ENCODE measurements at places on chromosomes 16 and 17.

DNA sequence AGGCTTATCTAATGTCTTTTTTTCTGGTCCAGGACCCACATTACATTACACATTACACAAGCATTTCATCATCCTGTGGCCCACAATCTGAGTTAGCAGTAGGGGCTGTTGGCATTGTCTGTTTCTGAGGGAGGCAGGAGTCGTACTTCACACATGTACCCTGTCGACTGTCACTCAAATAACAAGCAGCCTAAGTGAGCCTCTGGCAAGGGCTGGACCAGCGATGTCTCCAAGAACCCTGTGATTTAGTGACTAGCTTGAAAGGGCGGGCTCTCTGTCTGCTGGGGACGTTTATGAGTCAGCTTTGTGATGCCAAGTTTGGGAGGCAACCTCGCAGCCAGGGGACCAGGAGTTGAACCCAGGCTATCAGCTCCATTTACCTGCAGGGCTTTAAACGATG is 251.4 kb downstream of the HS3ST3B1 start:
- DNase-seq, result no peak

- DNase-seq, result no peak
These were observed 4.4 kb downstream of the CHD9NB start for GRCh38 chr16:53048139-53048915.

GRCh38 chr17:27667656-27668487 is 36.9 kb downstream of the LGALS9 start:
- no peak for DNase-seq

GRCh38 chr17:28494445-28495188 is 11.5 kb upstream of the FOXN1 start:
- peak; percentile 62 for DNase-seq

GRCh38 chr16:71792176-71792575 is 16.5 kb downstream of the AP1G1 start:
- DNase-seq, result no peak

DNA sequence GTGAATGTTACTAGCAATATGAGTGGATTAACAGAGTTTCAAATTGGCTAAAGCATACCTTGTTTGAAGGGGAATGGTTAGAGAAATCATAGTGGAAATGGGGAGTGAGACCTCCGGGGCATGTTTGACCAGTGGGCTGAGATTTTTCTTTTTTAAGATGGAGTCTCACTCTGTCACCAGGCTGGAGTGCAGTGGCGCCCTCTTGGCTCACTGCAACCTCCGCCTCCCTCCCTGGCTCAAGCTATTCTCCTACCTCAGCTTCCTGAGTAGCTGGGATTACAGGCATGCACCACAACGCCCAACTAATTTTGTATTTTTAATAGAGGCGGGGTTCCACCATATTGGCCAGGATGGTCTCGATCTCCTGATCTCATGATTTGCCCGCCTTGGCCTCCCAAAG is 9.6 kb downstream of the CDRT15 start:
- no peak for DNase-seq

GRCh38 chr16:11276896-11277593 is 765 bp upstream of the PRM2 start:
- no peak for DNase-seq

DNA sequence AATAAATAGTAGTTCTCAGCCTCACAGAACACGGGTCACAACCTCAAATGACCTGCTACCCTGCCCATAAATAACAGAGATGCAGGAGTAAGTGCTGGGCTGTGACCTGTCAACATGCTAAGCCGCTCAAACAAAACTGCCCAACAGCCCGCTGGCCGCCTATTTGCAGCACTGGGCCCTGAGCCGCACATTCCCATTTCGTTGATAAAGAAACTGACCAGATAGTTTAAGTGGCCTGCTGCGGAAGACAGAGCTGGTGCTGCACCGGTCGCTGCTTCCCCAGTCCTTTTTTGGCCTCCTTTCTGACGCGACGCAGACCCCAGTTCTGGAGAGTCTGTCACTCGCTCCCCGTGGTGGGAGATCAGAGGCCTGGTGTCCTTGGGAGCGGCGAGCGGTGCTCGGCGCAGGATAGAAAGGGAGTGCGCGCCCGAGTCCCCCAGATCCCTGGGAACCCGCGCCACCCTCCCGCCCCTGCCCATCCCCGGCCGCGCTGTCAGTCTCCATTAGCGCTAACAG is 349 bp upstream of the SLC6A2 start:
- DNase-seq, result no peak

DNA sequence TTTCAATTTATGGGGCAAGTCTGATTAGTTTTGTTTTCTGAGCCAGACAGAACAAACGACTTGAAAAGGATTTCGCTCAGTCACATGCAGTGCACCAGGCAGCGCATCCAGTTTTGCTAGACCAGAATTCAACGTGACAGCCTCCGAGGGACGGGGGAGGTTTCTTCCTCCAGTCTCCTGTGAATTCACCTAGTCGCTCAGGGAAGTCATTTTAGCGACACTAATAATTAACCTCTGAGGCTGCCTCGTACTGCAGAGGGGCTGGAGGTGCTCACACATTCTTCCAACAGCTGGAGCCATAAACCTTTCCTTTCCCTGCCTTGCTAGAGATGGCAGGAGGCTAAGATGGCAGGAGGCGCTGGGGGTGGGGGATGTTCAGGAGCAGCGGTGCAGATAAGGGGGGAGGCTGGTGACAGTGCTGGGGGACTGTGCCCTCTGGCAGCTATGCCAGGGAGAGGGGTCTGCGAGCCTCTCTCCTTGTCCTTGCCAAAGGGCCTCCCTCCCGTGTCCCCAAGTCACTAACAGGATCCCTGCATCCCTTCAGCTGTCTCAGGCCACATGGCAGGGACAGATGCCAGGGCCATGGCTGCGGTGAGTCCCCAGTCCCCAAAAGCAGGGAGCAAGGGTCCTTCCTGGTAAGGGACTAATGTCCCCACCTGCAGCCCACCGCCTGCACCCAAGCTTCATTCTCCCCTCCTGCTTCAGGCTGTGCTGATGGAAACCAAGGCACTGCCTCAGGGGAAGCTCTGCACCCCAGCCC is 24.0 kb downstream of the MXRA7 start:
- no peak for DNase-seq

- no peak for DNase-seq
These were observed 119.4 kb downstream of the KCNJ2 start for GRCh38 chr17:70288540-70289290.
